ENCODE measurements at places on chromosomes 7 and 10. TPM values are rescaled to one million over a fixed set of nuclear protein-coding genes. Genes with fewer than 3 reads are reported as not detected.

LRMDA gene
- total RNA-seq, result 2.2 TPM

CRPPA gene
- 3.9 TPM for total RNA-seq

H2BK1 gene
- total RNA-seq, result not detected

CRHR2 gene
- total RNA-seq, result not detected

STEAP2 gene
- total RNA-seq, result 2.3 TPM

NSMCE4A gene
- total RNA-seq, result 13.1 TPM

PDE6C gene
- not detected for total RNA-seq

BTBD16 gene
- not detected for total RNA-seq

FKBP6 gene
- total RNA-seq, result not detected

GPR85 gene
- total RNA-seq, result 1.3 TPM

TLX1 gene
- total RNA-seq, result not detected

KLF14 gene
- total RNA-seq, result not detected

IRF5 gene
- total RNA-seq, result 0.36 TPM

ENTPD7 gene
- 21.6 TPM for total RNA-seq

GRCh38 chr10:48684463-48684791, 246 bp upstream of the WDFY4 start:
- no peaks in the 10 kb centered on the region for H3K4me1 ChIP-seq
- H3K4me3 ChIP-seq, result no peak overlapping the region
- H3K36me3 ChIP-seq, result no peaks in the 10 kb centered on the region
- no peak for DNase-seq
- no peaks in the 10 kb centered on the region for H3K27me3 ChIP-seq
- no peak overlapping the region for H3K27ac ChIP-seq

GRCh38 chr7:132351954-132352499, 224.2 kb downstream of the PLXNA4 start:
- H3K36me3 ChIP-seq, result no peaks in the 10 kb centered on the region
- DNase-seq, result no peak
- peaks cover 3% of the 10 kb centered on the region for H3K27me3 ChIP-seq
- H3K27ac ChIP-seq, result no peak overlapping the region

GRCh38 chr7:74568658-74569057, 88.9 kb upstream of the GTF2I start:
- H3K27me3 ChIP-seq, result no peaks in the 10 kb centered on the region
- H3K4me1 ChIP-seq, result peaks cover 3% of the 10 kb centered on the region
- H3K4me3 ChIP-seq, result no peak overlapping the region
- H3K27ac ChIP-seq, result no peak overlapping the region
- DNase-seq, result no peak

- no peak overlapping the region for H3K27ac ChIP-seq
- peaks cover 15% of the 10 kb centered on the region for H3K4me1 ChIP-seq
- H3K27me3 ChIP-seq, result no peaks in the 10 kb centered on the region
- peak; percentile 27 for DNase-seq
- H3K36me3 ChIP-seq, result no peaks in the 10 kb centered on the region
Measured at GRCh38 chr10:60444494-60445064, 54.9 kb upstream of the ANK3 start.

GRCh38 chr7:157881048-157881771, 544.4 kb downstream of the DNAJB6 start:
- DNase-seq, result no peak
- H3K27me3 ChIP-seq, result no peaks in the 10 kb centered on the region

DNA sequence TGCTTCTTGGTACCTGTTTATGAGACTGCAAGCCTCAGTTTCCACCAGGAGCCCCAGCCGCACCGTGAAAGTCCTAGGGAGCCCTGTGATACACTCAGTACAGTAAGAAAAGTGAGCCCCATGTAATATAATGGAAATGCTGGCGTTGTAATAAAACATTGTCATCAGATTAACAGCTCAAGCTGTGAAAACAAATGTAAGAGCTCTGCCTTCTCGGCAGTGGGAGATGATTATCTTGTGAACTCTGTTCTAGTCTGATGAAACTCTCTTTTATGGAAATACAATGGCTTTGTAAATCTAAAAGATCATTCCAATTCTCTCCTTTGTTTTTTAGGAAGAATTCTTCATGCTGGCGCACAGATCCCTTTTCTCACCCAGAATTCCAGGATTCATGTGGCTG, 299.9 kb downstream of the ABCA13 start:
- no peak overlapping the region for H3K4me3 ChIP-seq
- no peak overlapping the region for H3K27ac ChIP-seq
- H3K27me3 ChIP-seq, result no peaks in the 10 kb centered on the region
- H3K36me3 ChIP-seq, result no peaks in the 10 kb centered on the region
- no peaks in the 10 kb centered on the region for H3K4me1 ChIP-seq

GRCh38 chr10:129877773-129878371, 86.2 kb downstream of the EBF3 start:
- H3K36me3 ChIP-seq, result no peaks in the 10 kb centered on the region
- H3K4me1 ChIP-seq, result no peaks in the 10 kb centered on the region
- no peaks in the 10 kb centered on the region for H3K27me3 ChIP-seq

DNA sequence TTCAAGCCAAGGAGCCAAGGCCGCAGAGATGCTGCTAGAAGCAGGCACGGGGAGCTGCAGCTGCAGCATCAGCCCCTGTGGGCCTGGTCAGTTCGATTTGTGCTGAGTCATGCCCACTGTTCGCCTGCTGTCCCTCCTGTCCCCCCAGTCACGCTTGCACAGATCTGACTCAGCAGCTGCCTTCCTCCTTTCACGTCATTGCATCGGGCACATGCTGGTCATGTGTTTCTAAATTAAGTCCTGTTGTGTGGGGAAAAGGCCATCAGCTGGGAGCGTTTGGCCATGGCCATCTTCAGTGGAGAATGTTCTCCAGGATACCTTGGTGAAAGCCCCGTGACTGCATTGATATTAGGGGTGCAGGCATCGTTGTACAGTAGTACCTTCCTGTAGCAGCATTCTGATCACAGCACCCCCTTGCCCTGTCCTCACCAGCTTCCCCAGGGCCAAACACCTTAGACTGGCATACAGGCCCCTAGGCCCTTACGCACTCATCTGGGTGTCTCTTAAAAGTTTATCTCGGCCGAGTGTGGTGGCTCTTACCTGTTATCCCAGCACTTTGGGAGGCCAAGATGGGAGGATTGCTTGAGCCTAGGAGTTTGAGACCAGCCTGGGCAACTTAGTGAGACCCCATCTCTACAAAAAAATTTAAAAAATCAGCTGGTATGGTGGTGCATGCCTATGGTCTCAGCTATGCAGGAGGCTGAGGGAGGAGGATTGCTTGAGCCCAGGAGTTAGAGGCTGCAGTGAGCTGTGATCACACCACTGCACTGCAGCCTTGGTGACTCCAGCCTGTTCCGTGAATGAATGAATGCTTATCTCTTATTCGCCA, 23.2 kb downstream of the POR start:
- H3K36me3 ChIP-seq, result no peaks in the 10 kb centered on the region
- peaks cover 10% of the 10 kb centered on the region for H3K4me1 ChIP-seq
- peak; percentile 86 for DNase-seq
- H3K27me3 ChIP-seq, result no peaks in the 10 kb centered on the region

DNA sequence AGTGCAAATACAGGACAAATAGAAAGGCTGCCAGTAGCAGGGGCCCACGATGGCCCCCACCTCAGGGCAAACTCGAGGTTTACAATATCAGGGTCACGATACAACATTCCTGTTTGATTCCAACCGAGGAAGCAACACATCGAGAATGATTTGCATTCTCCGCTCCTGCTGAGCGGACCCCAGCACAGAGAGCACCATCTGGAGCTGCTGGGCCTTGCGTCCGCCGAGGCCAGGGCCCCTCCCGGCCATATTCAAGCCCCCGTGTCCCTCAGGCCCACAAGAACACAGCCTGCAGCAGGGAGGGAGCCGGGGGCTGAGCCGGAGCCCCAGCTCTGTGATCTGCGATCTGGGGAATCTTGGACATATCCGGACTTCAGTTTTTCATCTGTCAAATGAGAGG, 84.3 kb downstream of the PRKAG2 start:
- no peaks in the 10 kb centered on the region for H3K36me3 ChIP-seq
- H3K27ac ChIP-seq, result no peak overlapping the region
- H3K4me1 ChIP-seq, result peaks cover 13% of the 10 kb centered on the region
- no peak overlapping the region for H3K4me3 ChIP-seq

GRCh38 chr10:21170216-21170615, 273.1 kb upstream of the NEBL start:
- H3K27ac ChIP-seq, result no peak overlapping the region
- H3K36me3 ChIP-seq, result no peaks in the 10 kb centered on the region
- H3K4me1 ChIP-seq, result peaks cover 4% of the 10 kb centered on the region

- H3K4me1 ChIP-seq, result no peaks in the 10 kb centered on the region
- DNase-seq, result no peak
- no peaks in the 10 kb centered on the region for H3K27me3 ChIP-seq
- H3K4me3 ChIP-seq, result no peak overlapping the region
- no peak overlapping the region for H3K27ac ChIP-seq
- no peaks in the 10 kb centered on the region for H3K36me3 ChIP-seq
Measured at GRCh38 chr7:121205777-121206176, 123.0 kb upstream of the WNT16 start.

DNA sequence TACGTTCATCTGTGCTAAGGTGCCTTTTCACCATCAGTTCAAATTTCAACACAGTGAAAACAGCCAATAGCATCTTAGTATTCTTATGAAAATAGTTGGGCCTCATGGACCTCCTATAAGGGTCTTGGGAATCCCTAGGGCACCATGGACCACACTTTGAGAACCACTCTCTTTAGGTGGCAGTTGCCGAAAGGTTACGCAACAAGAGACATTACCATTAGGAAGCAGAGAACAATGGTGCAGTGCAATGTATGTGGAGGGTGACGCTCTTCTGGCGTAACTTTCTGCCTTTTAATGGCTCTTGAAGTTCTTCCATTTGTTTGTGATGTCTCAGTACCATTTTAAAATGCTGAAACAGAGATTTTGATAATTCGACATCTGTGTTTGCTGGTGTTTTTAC, 131.1 kb downstream of the CNNM2 start:
- H3K4me3 ChIP-seq, result no peak overlapping the region
- DNase-seq, result no peak
- H3K27ac ChIP-seq, result no peak overlapping the region
- H3K36me3 ChIP-seq, result no peaks in the 10 kb centered on the region
- peaks cover 12% of the 10 kb centered on the region for H3K4me1 ChIP-seq

GRCh38 chr7:148706368-148706767, 7.7 kb downstream of the CUL1 start:
- no peak overlapping the region for H3K27ac ChIP-seq
- no peaks in the 10 kb centered on the region for H3K27me3 ChIP-seq
- no peak for DNase-seq
- H3K4me1 ChIP-seq, result peaks cover 13% of the 10 kb centered on the region
- H3K4me3 ChIP-seq, result no peak overlapping the region
- H3K36me3 ChIP-seq, result no peaks in the 10 kb centered on the region

DNA sequence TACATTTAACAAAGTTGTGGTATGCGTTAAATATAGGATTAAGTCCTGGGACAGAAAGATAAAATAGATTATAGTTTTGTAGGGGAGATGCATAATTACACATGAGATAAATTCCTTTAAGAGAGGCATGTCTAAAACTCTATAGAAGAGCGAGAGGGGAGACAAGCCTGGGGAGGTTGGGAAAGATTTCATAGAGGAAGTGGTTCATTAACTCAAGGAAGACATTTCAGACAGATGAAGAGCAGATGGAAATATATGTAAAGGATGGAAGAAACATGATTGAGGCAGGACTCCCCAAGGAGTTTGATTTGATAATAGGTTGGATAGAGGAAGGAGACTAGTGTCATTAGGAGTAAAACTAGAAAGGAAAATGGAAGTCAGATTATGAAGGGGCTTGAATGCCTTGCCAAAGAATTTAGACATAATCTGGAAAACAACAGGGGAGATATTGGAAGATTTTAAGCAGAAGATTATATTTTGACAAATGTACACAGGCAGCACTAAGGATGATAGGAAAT, 96.1 kb downstream of the PHTF2 start:
- H3K27ac ChIP-seq, result no peak overlapping the region
- H3K4me1 ChIP-seq, result no peaks in the 10 kb centered on the region
- H3K27me3 ChIP-seq, result no peaks in the 10 kb centered on the region
- DNase-seq, result no peak

DNA sequence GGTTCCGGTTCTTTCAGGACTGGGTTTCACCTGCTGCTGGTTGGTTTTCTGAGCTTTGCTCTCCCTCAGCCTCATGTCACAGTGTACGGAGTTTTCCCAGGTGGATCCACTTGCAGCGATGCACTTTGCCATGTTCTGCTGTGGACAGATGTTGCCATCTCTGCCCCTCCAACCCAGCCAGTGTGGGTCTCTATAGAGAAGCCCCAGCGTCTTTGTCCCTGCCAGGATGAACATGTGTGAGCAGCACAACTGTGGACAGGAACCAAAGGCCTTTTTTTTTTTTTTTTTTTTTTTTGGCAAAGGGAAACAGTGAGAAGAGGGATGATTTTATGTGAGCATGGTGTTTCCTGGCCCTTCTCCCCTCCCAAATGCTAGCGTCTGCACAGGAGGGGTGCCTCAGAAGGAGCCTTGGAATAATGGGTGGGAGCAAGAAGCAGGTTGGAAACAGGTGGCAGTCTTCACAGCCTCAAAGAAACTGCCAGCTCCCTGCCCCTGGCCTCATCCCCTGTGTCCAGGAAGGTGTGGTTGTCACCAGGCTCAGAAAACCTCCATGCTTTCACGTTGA, 106.5 kb downstream of the RPS24 start:
- no peak overlapping the region for H3K27ac ChIP-seq
- peaks cover 39% of the 10 kb centered on the region for H3K27me3 ChIP-seq
- H3K36me3 ChIP-seq, result no peaks in the 10 kb centered on the region
- H3K4me1 ChIP-seq, result no peaks in the 10 kb centered on the region
- DNase-seq, result no peak
- no peak overlapping the region for H3K4me3 ChIP-seq

DNA sequence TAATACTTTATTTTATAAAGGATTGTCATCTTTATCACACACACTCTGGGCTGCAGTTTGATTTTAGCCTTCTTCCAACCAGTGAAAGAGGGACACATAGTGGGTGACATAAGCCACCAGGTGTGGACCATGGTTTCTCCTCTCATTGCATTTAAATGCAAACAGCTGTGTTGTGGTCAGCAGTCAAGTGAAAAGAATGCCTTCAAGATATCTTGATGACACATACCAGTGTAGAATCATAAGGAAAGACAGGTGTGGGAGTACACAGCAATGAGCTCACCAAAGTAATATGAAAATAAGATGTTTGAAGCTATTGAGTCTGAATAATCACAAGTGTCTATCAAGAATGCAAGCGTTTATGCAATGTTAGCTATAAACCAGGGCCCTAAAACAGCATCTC, 580.0 kb downstream of the XPNPEP1 start:
- peak; percentile 88 for DNase-seq
- no peak overlapping the region for H3K4me3 ChIP-seq
- H3K27me3 ChIP-seq, result no peaks in the 10 kb centered on the region
- H3K36me3 ChIP-seq, result no peaks in the 10 kb centered on the region
- H3K4me1 ChIP-seq, result no peaks in the 10 kb centered on the region

GRCh38 chr7:3482147-3482921, 181.3 kb downstream of the SDK1 start:
- no peak overlapping the region for H3K4me3 ChIP-seq
- no peak overlapping the region for H3K27ac ChIP-seq
- H3K36me3 ChIP-seq, result no peaks in the 10 kb centered on the region
- no peaks in the 10 kb centered on the region for H3K27me3 ChIP-seq
- peak; percentile 29 for DNase-seq

- peaks cover 25% of the 10 kb centered on the region for H3K4me1 ChIP-seq
- no peak overlapping the region for H3K4me3 ChIP-seq
- H3K36me3 ChIP-seq, result no peaks in the 10 kb centered on the region
- no peaks in the 10 kb centered on the region for H3K27me3 ChIP-seq
- H3K27ac ChIP-seq, result no peak overlapping the region
- DNase-seq, result peak; percentile 65
Measured at GRCh38 chr7:40822861-40823260, 688.1 kb downstream of the SUGCT start.

Measured in astrocyte (in vitro differentiated cells and primary cell).